MCF 10A (cell line): ENCODE measurements at places on chromosomes 5 and 9.

- DNase-seq: no peak
Measured at GRCh38 chr5:2310946-2311345, 428.2 kb upstream of the IRX4 start.

DNA sequence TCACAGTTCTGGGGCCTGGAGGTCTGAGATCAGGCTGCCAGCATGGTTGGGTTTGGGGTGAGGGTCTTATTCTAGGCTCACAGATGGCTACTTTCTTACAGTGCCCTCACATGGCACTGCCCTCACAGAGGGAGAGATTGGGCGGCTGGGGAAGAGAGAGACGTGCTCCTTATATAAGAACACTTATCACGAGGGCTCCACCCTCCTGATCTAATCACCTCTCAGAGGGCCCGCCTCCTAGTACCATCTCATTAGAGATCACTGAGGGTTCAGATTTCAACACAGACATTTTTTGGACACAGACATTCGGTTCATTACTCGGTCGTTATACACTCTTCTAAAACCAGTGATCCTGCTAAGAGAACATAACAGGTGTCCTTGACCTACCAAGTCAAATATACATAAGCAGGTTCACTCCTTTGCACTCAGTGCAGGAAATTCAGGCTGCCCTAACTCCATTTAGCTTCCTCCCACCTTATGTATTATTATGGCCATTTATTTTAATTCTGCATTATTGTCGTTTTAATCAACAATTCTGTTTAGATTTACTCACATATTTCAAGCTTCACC lies 121.7 kb downstream of the ICE1 start:
- no peak for DNase-seq

GRCh38 chr9:114680259-114681001 lies 1.6 kb downstream of the TEX48 start:
- no peak for DNase-seq

- no peak for DNase-seq
Measured at GRCh38 chr9:117231012-117231411, 183.8 kb downstream of the ASTN2 start.

GRCh38 chr5:72093824-72094223 lies 13.5 kb upstream of the MAP1B start:
- DNase-seq: no peak

DNA sequence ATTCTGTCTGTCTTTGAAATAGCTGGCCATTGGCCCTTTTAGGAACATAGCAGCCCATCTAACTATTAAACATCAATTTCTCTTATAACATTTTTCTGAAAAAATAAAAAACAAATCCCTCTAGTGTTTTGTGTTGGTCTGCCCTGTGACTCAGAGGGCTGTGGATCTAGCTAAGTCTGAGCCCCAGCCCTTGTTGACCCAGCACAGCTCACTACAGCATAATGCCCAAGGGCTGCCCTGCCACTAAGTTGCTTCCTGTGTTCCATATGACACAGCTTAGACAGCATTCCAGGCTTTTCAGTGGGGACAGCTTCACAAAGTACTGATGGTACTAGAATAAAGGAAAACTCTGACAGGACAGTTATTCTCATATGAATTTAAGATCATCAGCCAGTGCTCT lies 136.0 kb downstream of the SCAMP1 start:
- DNase-seq: peak; percentile 20

GRCh38 chr9:86962692-86963091 lies 15.4 kb upstream of the GAS1 start:
- DNase-seq: no peak

DNA sequence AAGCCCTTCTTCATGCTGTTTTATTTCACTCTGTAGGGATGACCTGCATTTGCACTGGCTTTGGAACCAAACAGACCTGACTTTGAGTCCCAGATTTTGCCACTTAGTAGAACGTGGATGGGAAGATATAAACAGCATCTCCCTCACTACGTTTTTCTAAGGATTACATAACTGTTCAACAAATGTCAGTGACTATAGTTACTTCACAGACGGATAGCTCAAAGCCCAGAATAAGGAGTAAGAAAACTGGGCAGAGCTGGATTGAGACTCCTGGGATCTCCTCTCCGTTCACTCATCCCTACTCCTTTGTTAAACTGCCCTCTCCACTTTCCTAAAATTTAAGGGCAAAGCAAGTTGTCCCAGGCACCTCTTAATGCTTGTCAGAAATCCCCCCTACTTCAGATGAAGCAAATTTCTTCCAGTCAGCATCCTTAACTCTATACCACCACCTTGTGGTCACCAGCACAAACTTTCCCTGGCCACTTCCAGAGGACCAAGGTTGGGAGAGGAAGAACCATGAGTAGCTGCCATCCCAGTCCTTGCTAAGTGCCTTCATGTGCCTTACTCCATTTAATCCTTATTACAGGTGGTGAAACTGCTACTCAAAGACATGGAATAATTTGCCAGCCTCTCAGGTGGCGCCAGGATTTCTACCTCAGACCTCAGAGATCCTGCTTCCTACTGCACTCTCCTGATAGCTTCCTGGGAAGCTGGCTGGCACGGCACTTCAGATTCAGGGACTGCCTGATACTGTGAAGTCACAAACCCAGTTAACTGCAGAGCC lies 38.4 kb downstream of the EGR1 start:
- peak; percentile 86 for DNase-seq

- no peak for DNase-seq
Measured at GRCh38 chr5:134578578-134579283, 53.3 kb downstream of the JADE2 start.

GRCh38 chr9:117178596-117179375 lies 236.1 kb downstream of the ASTN2 start:
- no peak for DNase-seq

GRCh38 chr9:123756484-123757106 lies 173.3 kb downstream of the DENND1A start:
- no peak for DNase-seq

DNA sequence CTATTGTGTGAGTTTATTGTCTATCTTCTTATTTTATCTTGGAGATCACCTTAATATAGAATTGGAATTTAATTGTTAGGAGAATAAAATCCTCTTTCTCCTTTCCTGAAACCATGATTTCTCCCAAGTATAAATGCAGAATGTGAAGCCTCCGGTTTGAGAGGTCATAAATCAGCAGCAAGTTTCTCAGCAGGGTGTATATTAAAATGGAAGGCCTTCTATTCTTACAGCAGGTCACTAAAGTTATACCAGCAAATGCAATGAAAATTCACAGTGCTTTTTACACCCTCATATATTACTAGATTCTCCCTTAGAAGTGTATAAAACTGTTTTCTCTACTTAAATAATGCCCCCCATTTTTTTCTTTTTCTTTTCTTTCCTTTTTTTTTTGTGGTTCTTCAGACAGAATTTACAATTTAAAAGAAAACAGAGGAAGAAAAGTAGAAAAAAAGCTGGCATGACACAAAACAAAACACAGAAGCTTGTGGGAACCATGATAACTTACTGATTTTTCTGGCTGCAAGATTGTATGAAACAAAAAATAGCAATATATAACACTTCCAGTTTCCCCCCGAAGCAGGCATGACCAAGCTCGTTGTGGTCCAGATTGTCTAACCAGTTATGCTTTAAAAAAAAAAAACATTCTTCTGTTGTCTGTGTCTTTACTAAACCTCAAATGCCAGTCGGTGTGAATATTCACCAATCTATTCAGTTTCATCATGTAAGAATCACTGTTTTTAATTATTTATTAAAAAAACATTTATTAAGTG lies 211.2 kb downstream of the RAB3C start:
- no peak for DNase-seq
